ENCODE measurements at places on chromosomes 11 and 22.

- DNase-seq = no peak
These were observed 2.2 kb downstream of the MADD start for GRCh38 chr11:47271961-47272661.

DNA sequence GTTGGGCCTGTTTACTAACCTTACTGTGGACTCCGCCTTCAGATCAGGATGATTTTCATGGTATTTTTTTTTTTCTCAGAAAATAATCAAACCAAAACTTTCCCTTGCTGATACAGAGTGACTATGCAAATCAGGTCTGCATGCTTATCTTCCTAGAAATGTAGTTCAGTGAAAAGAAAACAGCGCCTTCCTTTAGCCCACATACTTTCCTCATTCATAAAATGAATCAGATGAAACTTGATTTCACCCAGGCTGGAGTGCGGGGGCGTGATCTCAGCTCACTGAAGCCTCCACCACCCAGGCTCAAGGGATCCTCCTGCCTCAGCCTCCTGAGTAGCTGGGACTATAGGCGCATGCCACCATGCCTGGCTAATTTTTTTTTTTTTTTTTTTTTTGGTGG lies 26.0 kb downstream of the ZNRF3 start:
- no peak for DNase-seq

GRCh38 chr11:1598816-1599215 lies 722 bp upstream of the KRTAP5-2 start:
- no peak for DNase-seq

GRCh38 chr11:115981814-115982471 lies 477.7 kb upstream of the CADM1 start:
- DNase-seq = no peak

DNA sequence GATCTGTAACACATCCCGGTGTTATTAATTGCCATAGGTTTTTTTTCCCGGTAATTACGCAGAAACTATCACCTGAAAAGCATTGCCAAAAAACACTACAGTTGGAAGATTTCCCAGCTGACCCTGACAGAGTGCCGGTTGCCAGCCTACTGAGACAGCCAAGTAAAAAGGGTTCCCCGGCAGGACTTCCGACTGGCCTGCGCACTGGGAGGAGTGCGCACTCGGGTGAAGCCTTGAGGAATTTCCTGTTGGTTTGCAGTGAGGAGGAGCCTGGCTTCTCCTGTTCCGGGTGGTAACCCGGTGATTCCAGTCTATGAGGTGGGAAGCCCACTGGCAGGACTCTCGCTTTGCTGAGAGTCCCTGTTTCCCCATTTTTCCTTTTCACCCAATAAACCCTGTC lies 52.1 kb downstream of the CNTF start:
- no peak for DNase-seq

DNA sequence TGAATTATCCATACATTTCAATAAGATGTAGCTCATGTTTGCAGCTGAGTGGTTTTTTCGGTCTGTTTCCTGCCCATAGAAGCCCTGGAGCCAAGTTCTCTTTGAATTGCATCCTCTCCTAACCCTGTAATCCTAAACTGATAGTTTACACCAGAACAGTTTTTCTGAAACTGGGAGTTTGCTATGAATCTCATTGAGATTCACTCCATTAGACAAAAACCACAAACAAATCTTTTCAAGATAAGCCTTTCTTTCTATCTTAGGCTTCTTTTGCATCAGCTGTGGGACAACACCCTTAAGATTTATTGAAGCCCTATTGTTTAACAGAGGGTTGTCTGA lies 324.8 kb downstream of the DYNC2H1 start:
- DNase-seq = no peak

GRCh38 chr11:61654397-61654829 lies 25.8 kb upstream of the DAGLA start:
- DNase-seq = no peak

DNA sequence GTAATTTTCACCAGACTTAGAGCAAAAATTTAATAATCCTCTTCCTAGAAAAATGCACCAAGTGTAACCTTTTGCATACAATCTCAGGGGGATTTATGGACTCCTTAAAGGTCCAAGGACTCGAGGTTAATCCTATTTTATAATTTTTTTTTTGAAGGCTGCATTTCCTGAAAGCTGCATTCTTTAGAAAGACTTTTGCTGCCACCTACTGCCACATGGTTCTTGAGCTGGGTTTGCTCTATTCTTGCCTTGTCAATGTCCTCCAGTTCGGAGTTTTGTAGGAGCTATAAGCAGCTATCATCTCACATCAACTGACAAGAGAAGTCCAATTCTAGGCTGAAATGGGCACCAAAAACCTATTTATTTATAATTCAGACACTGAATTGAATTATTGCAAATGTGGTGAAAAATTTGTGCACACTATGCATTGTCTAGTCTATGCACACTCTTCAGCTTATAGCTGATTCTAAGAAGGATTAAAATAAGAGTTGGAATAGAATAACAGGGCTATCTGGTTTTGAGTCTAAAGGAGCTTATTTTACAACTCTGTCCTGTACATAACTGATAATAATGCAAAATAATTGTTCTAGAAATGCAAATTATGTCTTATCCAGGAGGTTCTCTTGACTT lies 31.3 kb downstream of the TRAF6 start:
- peak; percentile 29 for DNase-seq

- no peak for DNase-seq
These were observed 37.8 kb downstream of the MRE11 start for GRCh38 chr11:94455861-94456260.

- no peak for DNase-seq
These were observed 23.1 kb downstream of the JRKL start for GRCh38 chr11:96412761-96413381.

GRCh38 chr22:25817092-25817943 lies 75.3 kb downstream of the MYO18B start:
- DNase-seq = no peak

DNA sequence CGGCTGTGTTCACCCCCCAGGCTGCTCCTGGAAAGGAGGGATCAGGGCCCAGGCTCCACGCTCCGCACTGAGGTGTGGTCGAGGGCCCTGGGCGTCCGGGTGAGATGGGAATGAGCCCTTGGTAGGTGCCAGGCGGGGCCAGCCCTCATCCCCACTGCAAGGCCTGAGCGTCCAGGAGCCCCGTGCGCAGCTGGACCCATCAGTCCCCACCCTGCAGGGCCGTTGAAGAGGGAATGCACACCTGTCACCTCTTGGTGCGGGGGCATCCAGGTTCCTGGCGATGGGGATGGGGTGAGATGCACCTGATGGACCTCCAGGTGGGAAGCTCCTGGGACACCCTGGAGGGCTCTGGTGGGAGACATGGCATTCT lies 72.2 kb downstream of the KCNQ1 start:
- no peak for DNase-seq

- DNase-seq = peak; percentile 36
These were observed 77.0 kb downstream of the ZNF280B start for GRCh38 chr22:22431271-22432220.

DNA sequence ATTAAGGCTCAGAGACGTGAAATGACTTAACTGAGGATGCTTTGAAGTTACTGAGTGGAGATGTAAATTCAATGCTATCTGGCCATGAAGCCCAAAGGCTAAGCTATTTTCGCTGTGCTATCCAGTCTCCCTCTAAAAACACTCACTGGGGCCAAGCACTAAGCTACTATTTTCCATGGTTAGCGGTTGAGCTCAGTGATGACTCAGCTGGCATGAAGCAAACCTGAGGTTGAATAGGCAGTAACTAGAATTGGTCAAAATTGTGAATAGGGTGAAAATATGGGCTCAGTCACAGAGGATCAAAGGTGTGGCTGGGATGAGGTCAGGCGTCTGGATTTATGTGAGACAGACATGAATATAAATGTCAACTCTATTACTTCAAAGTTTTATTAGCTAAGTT lies 564.2 kb upstream of the KIRREL3 start:
- no peak for DNase-seq

- no peak for DNase-seq
These were observed 139.5 kb downstream of the COMMD9 start for GRCh38 chr11:36149538-36150242.

DNA sequence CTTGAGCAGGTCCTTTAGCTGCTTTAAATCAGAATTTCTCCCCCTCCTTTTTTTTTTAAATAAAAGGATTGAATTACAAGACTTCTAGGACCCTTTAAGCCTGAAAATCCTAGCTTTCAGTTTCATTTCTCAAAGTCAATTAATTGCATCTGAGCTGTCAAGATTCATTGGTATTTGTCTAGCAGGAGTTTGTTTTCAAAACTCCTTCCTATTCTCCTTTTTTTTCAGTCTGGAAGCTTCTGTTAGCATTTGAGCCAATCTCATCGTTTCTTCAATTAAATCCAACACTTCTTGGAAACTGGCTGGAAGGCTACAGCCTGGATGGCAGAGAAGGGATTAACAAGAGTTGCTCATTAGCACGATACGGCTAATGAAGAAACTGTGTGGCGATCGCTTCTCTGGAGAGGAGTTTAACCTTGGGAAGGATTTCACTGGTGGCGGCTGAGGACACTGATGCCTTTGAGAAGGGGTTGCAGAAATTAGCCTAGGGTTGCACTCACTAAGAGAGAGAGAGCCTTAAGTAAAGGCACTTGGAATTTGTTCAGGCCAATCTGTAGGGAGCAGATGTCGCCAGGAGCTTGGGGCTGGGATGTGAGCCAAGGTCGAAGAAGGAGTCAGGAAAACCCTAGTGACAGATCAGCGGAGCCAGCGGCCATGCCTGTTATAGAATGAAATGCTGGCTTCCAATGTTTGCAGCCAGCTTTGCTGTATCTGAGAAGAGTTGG lies 43.8 kb upstream of the API5 start:
- no peak for DNase-seq

DNA sequence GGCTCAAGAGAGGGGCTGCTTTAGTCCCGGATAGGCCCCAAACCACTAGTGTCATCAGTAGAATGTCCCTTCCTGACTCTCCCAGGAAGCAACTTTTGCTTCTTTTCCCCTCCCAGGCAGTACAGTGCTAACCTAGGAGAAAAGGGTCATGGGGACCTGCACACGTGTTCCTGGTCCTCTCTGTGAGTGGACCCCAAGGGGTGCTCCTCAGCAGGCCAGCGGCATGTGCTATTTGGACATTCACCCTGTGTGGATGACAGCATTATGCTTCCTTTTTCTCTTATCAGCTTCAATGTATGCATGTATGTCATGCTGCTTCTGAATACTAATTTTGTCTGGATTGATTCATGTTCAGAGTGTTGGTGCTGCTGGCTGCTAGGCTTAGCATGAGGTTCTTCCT lies 18.1 kb upstream of the PLET1 start:
- DNase-seq = no peak

DNA sequence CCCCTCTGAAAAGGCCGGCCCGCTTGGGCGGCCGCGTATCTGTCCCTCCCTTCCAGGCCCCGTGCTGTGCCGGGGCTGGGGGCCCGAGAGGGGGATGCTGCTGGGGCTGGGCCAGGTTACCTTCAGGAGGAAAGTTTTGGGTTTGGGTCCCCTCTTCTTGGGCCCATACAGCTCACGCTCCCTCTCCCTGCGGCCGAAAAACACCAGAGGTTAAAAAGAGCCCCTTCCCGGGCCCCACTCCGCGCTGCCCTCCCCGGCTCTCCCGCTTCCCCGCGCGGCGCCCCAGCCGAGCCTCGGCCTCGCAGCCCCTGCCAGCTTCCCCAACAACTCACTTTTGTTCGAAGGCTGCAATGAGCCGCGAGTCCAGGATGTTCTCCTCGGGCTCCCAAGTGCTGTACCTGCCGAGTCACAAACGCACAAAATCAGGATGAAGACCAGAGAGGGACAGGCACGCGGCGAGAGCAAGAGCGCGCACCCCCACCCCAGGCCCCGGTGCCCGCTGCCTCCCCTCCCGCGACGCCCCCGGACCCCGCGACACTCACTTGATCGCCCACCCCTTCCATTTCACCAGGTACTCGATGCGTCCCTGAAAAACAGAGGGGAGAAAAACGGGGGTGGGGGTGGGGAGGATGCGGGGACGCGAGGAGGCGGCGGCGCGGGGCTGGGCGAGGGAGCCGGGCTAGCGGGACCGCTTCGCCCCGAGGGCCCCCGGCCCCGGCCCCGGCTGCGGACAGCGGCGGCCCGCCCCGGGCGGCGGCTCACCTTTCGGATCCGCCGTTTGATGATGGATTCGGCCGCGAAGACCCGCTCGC lies 450 bp downstream of the CBX6 start:
- no peak for DNase-seq

- DNase-seq = no peak
These were observed 22.9 kb downstream of the KCNQ1 start for GRCh38 chr11:2467695-2468055.

DNA sequence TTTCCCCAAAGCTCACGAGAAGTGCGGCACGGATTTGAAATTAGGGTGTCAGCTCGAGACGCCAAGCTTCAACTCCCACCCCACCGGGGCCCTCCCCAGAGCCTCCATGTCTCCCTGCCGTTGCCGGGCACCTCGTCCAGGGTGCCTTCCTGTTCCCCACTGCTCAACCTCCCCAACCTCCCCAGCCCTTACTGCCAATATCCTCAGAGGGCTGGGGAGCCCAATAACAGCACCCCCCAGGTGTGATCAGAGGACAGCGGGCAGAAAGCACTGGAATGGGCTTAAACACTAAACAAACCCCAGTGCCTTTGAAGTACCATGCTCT lies 1336.4 kb downstream of the TBC1D22A start:
- no peak for DNase-seq

- DNase-seq = no peak
These were observed 75.8 kb downstream of the NAV2 start for GRCh38 chr11:19788435-19788834.

DNA sequence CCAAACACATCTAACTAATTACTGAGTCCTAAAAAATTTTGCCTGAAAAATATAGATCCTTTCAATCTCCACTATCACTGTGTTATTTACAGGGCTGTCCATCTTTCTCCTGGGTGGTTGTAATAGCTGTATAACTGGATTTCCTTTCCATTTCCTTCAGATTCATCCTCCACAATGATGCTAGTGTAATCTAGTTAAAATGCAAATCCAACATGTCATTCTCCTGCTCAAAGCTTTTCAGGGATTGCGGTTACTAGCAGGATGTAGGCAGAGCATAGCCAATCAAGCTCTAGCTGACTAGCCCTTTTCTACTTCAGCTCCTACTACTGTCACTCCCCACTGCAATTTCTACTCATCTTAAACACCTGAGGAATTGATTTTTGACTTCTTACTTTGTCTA lies 283.0 kb downstream of the RAB38 start:
- no peak for DNase-seq

- DNase-seq = peak; percentile 79
These were observed 112.9 kb downstream of the SPON1 start for GRCh38 chr11:14075118-14076078.

DNA sequence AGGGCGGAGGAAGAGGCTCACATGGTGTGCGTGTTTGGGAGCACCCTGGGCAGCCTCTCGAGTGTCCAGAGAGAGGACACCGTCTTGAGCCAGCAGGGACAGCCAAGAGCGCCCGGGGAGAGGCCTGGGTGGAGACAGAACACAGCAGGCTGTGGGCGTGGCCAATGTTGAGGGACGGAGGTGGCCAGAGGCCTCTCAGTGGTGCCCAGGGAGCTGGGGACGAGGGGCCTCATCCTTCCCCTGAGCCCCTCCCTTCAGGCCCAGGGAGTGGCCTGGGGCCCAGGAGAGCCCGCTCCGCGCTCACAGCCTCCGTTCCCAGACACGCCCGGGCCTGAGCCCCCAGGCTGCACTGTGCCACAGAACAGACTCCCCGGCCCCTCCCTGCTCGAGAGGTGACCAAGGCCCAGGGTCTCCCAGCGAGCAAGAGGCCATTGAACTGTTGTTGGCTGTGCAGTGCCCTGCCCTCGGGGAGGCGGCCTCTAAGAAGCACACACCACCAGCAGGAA lies 48.4 kb downstream of the CDKN1C start:
- DNase-seq = no peak

Data from CD4-positive, alpha-beta T cell treated with Interleukin-6 at 100 ng/mL for 8 hours (primary cell).